ENCODE measurements at places on chromosomes 12 and 14.
A peak's percentile ranks its signal among the peaks of the same experiment; 100 is the strongest.

DNA sequence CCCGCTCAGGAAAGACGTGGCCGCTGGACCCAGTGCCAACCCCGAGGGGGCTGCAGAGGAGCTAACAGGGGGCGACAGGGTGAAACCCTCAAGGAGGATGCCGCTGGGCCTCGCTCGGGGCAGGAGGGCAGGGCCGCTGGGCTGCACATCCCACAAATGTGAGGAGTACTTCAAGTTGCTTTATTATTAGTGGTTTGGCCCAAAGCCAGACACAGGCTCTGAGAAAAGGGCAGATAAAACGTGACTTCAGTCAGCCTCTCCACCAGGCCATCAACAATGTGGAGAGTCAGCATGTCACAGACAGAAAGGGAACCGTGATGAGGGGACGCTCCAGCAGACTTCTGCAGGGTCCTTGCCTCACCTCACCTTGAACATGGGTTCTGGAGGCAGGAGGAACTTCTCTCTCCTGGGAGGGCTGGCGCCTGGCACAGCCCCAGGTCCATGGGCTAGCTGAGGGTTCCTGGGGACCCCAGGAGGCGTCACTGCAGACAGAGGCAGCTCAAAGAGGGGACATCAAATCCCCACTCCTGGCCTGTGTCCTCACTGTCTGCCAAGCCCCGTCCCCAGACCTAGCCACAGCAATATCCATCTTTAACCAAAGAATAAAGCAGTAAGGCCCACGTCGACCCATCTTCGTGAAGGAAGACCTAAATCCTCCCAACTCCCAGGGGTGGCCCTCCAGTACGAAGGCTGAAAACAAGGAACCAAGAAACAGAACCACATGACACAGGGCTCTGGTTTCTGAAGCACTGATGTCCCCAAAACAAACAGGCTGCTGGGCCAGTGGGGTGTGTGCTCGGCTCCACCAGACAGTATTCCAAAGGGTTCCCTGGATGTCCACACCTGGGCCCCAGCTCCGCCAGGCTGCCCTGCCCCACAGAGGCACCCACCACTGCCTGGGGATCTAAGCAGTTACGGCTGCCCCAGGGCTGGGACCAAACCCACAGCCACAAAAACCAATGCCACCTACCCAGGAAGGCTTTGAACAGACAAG lies 35.1 kb downstream of the CCDC85C start:
- no peak for DNase-seq

- DNase-seq = no peak
These were observed 108.5 kb upstream of the ESRRB start for GRCh38 chr14:76267322-76268046.

DNA sequence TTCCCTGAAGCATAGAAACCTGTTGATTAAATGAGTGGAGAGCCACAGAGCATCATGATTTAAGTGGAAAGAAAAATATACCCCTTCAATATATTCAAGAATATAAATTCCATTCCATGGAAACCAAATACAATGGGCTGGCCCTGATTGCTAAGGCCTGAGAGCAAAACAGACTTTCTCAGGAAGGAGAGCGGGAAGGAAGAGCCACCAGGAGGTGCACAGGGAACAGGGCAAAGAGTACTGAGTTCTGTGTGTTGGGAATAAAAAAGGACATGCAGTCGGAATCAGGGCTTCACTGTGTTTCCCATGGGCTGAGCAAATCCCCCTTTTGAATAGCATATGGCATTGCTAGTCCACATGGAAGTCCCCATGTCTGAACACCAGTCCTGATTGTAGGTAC lies 69.7 kb upstream of the PLEKHG3 start:
- no peak for DNase-seq

GRCh38 chr12:103495469-103496456 lies at the start of gene C12orf42:
TSS of gene C12orf42 (minus strand) at chr12:103495968. CDS start at chr12:103478426, 17,542 bp downstream.
- DNase-seq = peak; percentile 38

GRCh38 chr12:3718100-3718499 lies 34.8 kb downstream of the CRACR2A start:
- DNase-seq = no peak

- no peak for DNase-seq
These were observed 37.3 kb downstream of the AKAP6 start for GRCh38 chr14:32366256-32366879.

Data from stimulated activated CD8-positive, alpha-beta memory T cell treated with anti-CD3 and anti-CD28 coated beads, Interleukin-7, amount 100 ng/mL, for 1 hour (primary cell).